Naive thymus-derived CD4-positive, alpha-beta T cell (primary cell): ENCODE measurements at places on chromosomes 7 and 10.

DNA sequence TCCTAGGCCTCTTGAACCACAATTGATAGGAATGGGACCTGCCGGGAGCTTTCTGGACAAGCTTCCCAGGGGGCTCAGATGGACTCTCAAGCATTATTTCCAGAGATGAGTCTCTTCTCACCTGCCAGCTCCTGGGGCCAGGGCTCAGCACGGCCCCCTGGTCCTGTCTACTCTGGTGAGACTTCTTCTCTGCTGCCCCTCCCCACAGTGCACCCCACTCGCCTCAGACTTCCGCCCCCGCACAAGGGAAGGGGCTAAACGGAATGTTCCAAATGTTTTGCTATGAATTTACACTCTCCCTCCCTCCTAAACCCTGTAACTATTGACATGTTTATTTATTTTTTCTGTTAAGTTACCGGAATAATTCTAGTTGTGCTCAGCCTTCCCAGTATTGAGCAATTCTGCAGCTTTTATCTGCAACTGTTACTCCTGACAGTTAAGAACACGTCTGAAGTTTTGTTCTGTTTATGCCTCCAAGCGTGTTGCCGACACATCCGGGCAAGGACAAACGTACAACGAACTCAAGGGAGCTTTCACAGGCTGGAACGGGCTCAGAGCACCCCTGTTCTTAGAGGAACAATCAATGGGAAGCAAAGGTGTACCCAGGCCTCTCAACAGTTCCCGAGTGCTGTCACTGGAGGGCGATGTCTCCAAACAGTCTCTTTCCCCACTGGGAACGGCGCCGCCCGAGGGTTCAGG, 55.2 kb downstream of the FHIP2A start:
- no peaks in the 10 kb centered on the region for H3K36me3 ChIP-seq
- H3K27me3 ChIP-seq, result no peaks in the 10 kb centered on the region
- H3K4me1 ChIP-seq, result no peaks in the 10 kb centered on the region
- no peak overlapping the region for H3K4me3 ChIP-seq

GRCh38 chr7:106152313-106152665, 40.2 kb upstream of the SYPL1 start:
- H3K4me1 ChIP-seq, result no peaks in the 10 kb centered on the region
- H3K4me3 ChIP-seq, result no peak overlapping the region
- H3K27me3 ChIP-seq, result no peaks in the 10 kb centered on the region

DNA sequence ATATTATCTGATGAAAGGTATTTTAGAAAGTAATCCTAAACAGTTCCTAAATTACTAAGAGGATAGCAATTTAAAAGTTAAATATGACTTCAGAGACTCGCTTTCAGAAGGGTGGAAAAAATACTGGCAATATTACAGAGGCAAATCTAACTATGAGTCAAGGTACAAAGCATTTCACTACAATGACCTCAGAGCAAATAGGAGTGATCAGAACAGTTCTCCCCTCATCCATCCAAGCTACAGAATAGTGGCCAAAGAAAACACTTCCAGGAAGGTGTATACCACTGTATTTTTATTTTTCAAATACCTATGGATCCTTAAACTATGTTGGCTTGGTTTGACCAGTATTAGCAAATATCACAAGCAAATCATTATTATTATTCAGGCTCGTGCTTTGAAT, 112.8 kb upstream of the ODAD2 start:
- H3K4me1 ChIP-seq, result no peaks in the 10 kb centered on the region
- no peaks in the 10 kb centered on the region for H3K27me3 ChIP-seq
- no peak overlapping the region for H3K27ac ChIP-seq
- no peaks in the 10 kb centered on the region for H3K36me3 ChIP-seq
- no peak overlapping the region for H3K4me3 ChIP-seq

DNA sequence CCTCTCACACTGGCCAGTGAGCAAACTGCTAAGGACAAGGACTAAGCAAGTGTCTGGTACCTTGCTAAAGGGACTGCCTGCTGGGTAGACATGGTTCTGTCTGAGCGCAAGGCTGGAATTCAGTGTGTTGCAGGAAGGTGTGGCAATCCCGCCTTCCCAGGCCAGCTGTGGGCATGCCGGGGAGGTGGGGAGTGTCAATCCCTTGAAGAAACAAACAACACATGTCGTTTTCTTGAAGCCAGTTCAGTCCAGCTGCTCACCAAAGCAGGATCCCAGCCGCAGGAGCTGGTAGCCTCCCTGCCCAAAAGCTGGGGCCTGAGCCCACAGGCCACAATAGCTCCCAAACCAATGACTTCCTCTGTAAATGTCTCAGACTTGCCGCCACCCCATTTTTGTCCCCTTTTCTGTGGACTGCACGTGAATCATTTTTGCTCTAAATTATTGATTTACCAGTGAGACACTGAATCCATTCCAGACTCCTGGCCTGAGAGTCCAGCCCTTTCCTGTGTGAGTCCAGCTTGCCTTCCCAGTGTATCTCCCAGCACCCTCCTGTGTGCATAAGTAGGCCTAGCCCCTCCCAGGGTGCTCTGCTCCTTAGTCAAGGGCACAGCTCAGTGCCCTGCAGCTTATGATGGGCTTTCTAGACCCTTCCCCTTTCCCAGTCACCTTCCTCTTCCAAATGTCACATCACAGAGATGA, 166.8 kb downstream of the RGS10 start:
- no peaks in the 10 kb centered on the region for H3K27me3 ChIP-seq
- H3K27ac ChIP-seq, result no peak overlapping the region
- H3K36me3 ChIP-seq, result no peaks in the 10 kb centered on the region
- H3K4me1 ChIP-seq, result no peaks in the 10 kb centered on the region
- no peak for DNase-seq

GRCh38 chr10:35074266-35074665, 15.9 kb downstream of the CUL2 start:
- no peak overlapping the region for H3K4me3 ChIP-seq
- H3K27me3 ChIP-seq, result no peaks in the 10 kb centered on the region
- DNase-seq, result no peak
- H3K36me3 ChIP-seq, result no peaks in the 10 kb centered on the region

DNA sequence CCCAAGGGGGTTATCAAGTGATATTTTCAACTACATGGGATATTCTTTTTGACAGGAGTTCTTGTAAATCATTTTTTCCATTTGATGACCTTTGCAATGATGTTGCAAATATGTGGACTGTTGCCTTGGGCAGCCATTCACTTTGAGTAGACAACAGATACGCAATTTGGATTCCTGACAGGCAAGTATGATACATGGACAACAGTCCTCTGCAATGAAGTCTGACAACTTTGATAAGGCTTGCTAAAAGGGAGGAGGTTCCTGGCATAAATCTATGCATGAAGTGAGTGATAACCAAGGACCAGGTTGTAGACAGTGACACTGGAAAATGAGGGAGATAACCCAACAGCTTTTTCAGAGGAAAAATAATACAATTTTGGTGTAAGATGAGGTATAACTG, 17.7 kb downstream of the LRRD1 start:
- no peaks in the 10 kb centered on the region for H3K4me1 ChIP-seq
- no peaks in the 10 kb centered on the region for H3K36me3 ChIP-seq
- DNase-seq, result no peak
- H3K27me3 ChIP-seq, result peaks cover 4% of the 10 kb centered on the region
- no peak overlapping the region for H3K27ac ChIP-seq

DNA sequence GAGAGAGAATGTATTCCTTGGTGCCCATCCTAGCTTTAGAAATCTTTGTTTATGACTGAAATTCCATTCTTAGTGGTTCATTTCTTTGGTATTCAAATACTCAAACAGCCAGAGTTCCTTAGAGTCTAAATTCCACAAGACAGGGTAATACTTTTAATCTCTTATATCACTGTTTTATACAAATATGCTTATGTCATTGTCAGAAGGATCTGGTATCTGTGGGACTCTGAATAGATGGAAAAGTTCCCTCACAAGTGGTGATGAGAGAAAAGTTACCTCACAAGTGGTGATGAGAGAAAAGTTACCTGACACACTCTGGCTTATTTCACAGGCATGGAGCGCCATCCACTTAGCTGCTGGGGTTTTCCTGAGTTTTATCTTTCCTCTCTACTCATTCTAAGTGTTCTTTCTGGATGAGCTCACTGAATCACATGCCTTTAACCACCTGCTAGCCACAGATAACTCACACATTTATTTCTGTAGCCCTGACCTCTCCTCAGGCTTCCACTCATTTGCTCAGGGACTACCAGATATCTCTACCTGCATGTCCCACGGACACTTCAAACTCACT, 784.0 kb downstream of the SUGCT start:
- no peaks in the 10 kb centered on the region for H3K27me3 ChIP-seq
- no peak overlapping the region for H3K27ac ChIP-seq
- H3K36me3 ChIP-seq, result no peaks in the 10 kb centered on the region
- DNase-seq, result no peak

DNA sequence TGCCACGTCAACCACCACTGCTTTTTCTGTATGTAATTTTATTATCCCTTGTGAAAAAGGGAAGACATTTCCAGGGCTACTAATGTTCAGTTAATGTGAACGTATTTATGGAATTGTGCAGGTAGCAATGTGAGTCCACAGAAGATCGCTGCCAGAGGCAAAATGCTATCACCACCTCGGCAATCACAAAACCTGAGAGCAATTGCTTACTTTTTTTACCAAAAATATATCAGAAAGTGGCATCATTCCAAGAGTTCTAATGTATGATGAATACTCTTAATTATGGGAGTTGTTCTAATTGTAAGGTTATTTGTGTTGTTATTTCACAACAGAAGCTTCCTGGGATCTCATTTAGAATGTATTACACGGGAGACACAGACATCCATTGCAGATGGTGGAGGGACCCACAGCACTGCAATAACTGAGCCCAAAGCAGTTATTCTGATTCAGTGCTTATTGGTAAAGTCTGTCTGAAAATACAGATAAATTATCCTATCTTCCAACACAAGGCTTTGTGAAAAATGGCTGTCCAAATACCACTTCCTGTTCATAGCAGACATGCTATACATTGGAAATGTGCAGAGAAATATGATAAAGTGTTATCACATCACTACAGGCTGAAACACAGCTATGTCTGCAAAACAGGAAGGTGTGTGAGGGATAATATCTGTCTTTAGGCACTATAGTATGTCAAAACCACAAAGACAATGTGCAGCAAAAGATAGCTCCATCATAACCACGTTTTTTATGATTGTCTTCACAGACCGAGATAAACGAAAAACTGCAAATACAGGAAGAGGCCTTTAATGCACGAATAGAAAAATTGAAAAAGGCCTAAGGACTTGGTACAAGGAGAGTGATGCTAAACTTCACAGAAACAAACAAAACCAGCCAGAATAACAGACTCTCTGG, 102.7 kb downstream of the CABCOCO1 start:
- H3K4me1 ChIP-seq, result peaks cover 6% of the 10 kb centered on the region
- no peaks in the 10 kb centered on the region for H3K36me3 ChIP-seq
- no peaks in the 10 kb centered on the region for H3K27me3 ChIP-seq
- no peak for DNase-seq
- H3K4me3 ChIP-seq, result no peak overlapping the region

GRCh38 chr10:47113907-47114500, 186.0 kb upstream of the GDF10 start:
- DNase-seq, result no peak
- no peak overlapping the region for H3K4me3 ChIP-seq
- H3K4me1 ChIP-seq, result no peaks in the 10 kb centered on the region
- H3K36me3 ChIP-seq, result no peaks in the 10 kb centered on the region
- no peaks in the 10 kb centered on the region for H3K27me3 ChIP-seq
- H3K27ac ChIP-seq, result no peak overlapping the region

GRCh38 chr7:151905353-151905752, 28.4 kb upstream of the PRKAG2 start:
- H3K27ac ChIP-seq, result no peak overlapping the region
- H3K4me3 ChIP-seq, result no peak overlapping the region
- no peak for DNase-seq
- no peaks in the 10 kb centered on the region for H3K36me3 ChIP-seq
- no peaks in the 10 kb centered on the region for H3K4me1 ChIP-seq
- no peaks in the 10 kb centered on the region for H3K27me3 ChIP-seq
